ENCODE measurements at places on chromosomes 3 and 15. TPM values are rescaled to one million over a fixed set of nuclear protein-coding genes. Genes with fewer than 3 reads are reported as not detected.

The MITF gene
- 4.6 TPM for total RNA-seq

The EIF3J gene
- 28.6 TPM for total RNA-seq

The STRA6 gene
- 0.17 TPM for total RNA-seq

The LRRC31 gene
- total RNA-seq, result not detected

The SMC4 gene
- 103 TPM for total RNA-seq

The PXK gene
- 40.3 TPM for total RNA-seq

The TMEM115 gene
- total RNA-seq, result 56.2 TPM

The ADAMTSL3 gene
- total RNA-seq, result 1.0 TPM

The COL6A5 gene
- not detected for total RNA-seq

The NME9 gene
- total RNA-seq, result not detected

The ZNF774 gene
- total RNA-seq, result 0.67 TPM

The CHRNA5 gene
- total RNA-seq, result 1.0 TPM

The OXTR gene
- total RNA-seq, result 7.6 TPM

The PLA2G4B gene
- total RNA-seq, result 0.45 TPM

The DUSP7 gene
- 15.5 TPM for total RNA-seq

The TMEM207 gene
- not detected for total RNA-seq

The IFT122 gene
- 24.7 TPM for total RNA-seq

The BUB1B gene
- total RNA-seq, result 35.5 TPM

The SST gene
- not detected for total RNA-seq

The CLEC3B gene
- 23.4 TPM for total RNA-seq

The TXNRD3 gene
- total RNA-seq, result 6.1 TPM

The DLL4 gene
- under 0.01 TPM for total RNA-seq

The DGKG gene
- 0.50 TPM for total RNA-seq

The ERICH6 gene
- total RNA-seq, result not detected

The UBR1 gene
- 17.8 TPM for total RNA-seq

The WDR49 gene
- not detected for total RNA-seq

The CELSR3 gene
- 2.7 TPM for total RNA-seq

The SNTN gene
- total RNA-seq, result not detected

The CYP1A2 gene
- total RNA-seq, result not detected

The SAMMSON gene
- total RNA-seq, result not detected

The MYZAP gene
- total RNA-seq, result 0.17 TPM

Data from bronchus fibroblast of lung (primary cell).